Activated naive CD8-positive, alpha-beta T cell treated with anti-CD3 and anti-CD28 coated beads for 36 hours (primary cell): ENCODE measurements at places on chromosomes 16 and 17.
A peak's percentile ranks its signal among the peaks of the same experiment; 100 is the strongest.

DNA sequence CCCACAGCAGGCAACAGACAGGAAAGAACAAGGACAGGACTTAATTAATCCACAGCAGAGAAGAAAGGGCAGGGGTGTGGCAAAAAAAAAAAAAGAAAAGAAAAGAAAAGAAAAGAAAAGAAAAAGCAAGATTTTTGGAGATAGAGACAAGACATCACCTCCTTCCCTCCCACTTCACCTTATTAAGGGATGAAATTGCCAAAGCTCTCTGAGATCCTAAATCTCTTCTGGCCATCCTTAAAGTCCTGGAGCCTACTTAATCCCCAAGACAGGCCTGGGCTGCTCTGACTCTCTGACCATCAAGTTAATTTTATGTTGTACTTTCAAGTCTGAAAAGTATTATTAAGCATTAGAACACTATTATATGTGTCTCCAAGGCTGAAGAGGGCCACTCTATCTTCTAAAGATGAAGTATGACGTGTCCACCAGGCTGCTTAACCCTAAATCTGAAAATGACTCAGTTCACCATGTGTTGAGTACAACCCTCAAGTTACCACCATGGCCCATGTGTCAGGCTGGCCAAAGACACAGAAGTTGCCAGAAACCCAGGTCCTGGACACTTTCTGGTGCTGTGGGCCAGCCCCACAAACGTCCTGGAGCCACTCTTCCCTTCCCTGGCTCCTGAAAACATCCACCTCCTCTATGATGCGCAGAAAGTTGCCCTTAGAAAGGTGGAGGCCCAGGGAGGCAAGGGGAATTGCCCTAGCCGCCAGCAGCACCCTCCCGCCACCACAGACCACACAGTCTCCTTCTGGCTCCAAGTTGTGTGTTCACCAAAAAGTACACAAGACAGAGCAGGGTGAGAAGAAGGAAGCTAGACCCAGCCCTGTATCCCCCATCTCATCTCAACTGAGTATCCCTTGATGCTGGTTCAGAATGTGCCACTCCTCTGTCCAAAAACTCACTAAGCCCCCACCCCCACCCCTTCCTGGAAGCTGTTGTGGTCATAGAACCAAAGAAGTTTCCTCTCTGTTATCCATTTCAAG lies 2.7 kb downstream of the SOCS1 start:
- peak; percentile 72 for DNase-seq

GRCh38 chr17:77451245-77451893 lies 310.6 kb downstream of the SEC14L1 start:
- peak; percentile 86 for DNase-seq

- no peak for DNase-seq
Observed at GRCh38 chr17:18267927-18268711, 7.7 kb downstream of the MIEF2 start.

- no peak for DNase-seq
Observed at GRCh38 chr16:29114574-29114973, 129.7 kb downstream of the LAT start.

- DNase-seq: no peak
Observed at GRCh38 chr17:10318535-10318934, 54.3 kb downstream of the MYH13 start.

DNA sequence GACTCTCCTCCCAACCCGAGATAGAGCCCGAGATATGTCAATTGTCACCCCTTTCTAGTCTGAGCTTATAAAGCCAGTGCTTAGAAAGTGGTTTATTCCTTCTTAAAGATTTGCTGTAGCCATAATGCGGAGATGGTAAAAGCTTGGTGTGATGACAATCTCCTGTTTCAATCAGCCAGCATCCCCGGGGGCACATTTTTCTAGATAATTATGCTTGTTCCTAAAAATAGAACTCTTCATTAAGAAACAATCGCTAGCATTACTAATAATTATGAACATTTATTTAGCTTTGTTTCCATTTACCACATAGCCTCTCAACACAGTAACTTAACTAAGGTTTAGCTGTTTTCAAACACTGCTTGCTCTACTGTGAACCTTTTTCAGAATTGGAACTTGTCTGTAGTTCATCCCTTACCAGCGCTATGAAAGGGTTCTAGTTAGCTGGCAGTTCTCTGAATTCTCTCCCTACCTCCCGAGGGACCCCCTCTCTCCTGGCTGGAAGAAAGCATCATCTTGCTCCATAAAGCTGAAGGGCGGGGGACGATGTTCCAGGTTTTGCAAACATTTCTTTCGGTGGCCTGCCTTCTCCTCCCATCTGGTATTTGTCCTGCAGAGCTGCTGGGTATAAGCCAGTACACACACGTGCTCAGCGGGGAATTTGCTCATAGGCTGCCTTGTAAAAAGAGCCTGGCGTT lies 922 bp upstream of the MRPL58 start:
- no peak for DNase-seq

DNA sequence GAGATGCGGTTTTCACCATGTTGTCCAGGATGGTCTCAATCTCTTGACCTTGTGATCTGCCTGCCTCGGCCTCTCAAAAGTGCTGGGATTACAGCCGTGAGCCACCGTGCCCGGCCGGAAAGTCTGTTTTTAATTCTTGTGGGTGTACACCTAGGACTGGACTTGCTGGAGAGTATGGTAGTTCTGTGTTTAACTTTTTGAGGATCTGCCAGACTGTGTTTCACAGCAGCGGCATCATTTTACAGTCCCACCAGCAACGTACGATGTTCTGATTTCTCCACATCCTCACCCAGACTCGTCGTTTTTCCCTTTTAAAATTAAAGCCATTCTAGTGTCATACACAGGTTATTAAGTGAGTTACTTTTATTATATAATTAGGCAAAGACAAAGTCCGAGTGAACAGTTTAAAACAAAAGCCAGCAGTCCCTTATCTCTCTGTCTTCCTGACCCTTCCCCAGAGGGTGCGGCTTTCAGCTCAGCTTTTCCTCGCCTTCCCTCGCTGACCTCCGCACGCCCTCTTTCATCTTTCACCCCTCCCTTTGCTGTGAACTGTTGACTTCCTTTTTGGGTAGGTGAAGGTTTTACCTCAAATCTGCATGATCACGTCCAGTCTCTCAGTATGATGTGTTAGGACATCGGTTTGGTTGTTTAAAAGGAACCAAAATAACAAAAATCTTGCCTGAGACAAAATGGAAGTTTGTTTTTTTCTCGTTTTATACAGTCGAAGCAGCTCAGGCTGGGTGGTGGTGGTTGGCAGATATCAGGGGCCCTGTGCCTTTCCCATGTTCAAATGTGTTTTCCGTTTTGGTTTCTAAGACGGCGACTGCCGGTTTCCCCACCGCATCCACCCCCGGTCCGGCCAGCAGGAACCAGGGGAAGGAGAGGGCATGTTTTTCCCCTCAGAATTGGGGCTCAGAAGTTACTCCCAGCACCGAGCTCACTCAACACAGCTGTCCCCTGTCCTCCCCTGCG lies 18.0 kb downstream of the FAM234A start:
- peak; percentile 58 for DNase-seq
